Skeletal muscle tissue (tissue), 5 donors: ENCODE measurements at places on chromosomes 5 and 9. TPM values are rescaled to one million over a fixed set of nuclear protein-coding genes. Genes with fewer than 3 reads are reported as not detected.

IFNA13 gene
- 0.52 TPM for total RNA-seq

C9orf85 gene
- total RNA-seq: 18.3 TPM

OSTF1 gene
- 17.7 TPM for total RNA-seq

FOXD4L4 gene
- total RNA-seq: under 0.01 TPM

SLC2A6 gene
- 0.52 TPM for total RNA-seq

RNF208 gene
- total RNA-seq: not detected

PLCXD3 gene
- 0.52 TPM for total RNA-seq

ZNF618 gene
- total RNA-seq: 4.7 TPM

GPRIN1 gene
- total RNA-seq: 0.52 TPM

TRIM36 gene
- total RNA-seq: 2.6 TPM

MOB3B gene
- total RNA-seq: 1.0 TPM

SPINK13 gene
- total RNA-seq: not detected

ADAMTS2 gene
- total RNA-seq: 29.7 TPM

ZDHHC11B gene
- total RNA-seq: 1.0 TPM
